ENCODE measurements at places on chromosomes 11 and 22.

GRCh38 chr11:65572356-65573051, at the start of gene FAM89B:
TSS of gene FAM89B (plus strand) at chr11:65572538. CDS start at chr11:65572670, 132 bp downstream.
- peak; percentile 86 for DNase-seq

GRCh38 chr11:67099831-67100324, 19.2 kb upstream of the KDM2A start:
- no peak for DNase-seq

DNA sequence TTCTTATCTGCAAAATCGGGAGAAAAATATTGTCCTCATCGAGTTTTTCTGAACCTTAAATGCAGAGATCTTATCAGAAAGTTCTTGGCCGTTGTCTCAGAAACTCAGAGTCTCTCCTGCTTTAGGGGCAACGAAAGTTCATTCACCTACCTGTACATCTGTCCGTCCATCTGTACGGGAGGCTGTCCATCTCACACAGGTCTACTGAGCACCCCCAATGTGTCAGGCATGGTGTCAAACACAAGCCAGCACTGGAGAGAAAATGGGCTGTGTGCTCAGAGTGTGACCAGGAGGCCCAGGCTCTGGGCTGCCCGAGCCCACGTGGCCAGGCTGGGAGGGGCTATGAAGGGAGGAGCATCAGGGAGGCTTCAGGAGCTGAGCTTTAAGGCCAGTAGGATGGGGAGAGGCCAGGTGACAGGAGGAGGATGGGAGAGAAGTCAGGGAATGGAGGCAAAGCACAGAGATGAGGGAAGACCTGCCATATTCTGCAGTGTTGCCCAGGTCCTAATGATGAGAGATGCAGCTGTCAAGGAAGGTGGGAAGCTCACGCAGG, 62.4 kb upstream of the MYEOV start:
- DNase-seq: no peak

DNA sequence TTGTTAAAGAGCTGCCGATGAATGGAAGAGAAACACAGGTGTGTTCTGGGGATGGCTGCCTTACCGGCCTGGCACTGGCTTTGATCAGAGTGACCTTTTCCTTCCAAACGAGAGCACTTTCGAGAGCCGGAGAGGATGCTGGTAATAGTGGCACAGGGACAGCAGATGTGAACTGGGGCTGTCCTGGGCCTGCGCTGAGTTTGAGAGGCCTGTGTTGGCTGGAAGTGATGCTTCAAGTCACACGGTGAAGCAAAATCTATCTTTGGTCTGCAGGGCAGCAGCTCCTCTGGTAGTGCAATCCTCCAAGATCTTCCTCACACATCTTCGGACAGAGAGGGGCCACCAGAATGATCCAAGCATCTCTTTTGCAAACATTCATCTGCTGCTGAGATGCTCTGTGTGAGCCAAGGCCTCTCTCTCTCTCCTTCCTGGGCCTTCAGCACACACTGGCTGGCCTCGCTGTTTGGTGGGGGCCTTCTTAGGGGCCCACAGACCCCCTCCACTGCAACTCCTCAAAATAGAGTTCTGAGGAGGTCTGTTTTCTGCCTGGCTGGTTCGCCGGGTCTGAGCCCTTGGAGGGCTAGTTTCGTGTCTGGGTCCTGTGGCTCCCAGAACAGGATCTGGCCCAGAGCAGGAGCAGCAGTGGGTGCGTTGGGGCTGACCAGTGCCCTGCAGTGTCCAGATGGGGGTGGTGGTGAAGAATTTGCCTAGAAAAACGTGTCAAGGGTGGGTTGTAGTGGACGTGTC, 6.4 kb downstream of the MPPED1 start:
- DNase-seq: no peak

- DNase-seq: no peak
These were observed 33.4 kb upstream of the GLYATL1 start for GRCh38 chr11:58905721-58906547.

DNA sequence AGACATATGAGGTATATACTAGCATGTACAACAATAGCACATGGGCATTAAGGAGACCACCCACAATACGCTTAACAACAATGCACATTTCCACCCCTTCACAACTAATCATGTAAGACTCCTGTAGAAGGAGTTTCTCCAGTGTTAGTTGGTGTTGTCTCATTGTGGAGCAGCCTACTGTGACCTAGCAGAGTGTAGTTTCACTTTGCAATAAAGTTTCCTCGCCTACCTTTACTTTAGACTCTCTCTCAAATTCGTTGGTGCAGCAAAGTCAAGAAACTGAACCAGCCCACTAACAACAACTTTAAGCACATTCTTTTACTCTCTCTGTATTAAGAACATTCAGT, 863.6 kb downstream of the FAM181B start:
- DNase-seq: no peak

DNA sequence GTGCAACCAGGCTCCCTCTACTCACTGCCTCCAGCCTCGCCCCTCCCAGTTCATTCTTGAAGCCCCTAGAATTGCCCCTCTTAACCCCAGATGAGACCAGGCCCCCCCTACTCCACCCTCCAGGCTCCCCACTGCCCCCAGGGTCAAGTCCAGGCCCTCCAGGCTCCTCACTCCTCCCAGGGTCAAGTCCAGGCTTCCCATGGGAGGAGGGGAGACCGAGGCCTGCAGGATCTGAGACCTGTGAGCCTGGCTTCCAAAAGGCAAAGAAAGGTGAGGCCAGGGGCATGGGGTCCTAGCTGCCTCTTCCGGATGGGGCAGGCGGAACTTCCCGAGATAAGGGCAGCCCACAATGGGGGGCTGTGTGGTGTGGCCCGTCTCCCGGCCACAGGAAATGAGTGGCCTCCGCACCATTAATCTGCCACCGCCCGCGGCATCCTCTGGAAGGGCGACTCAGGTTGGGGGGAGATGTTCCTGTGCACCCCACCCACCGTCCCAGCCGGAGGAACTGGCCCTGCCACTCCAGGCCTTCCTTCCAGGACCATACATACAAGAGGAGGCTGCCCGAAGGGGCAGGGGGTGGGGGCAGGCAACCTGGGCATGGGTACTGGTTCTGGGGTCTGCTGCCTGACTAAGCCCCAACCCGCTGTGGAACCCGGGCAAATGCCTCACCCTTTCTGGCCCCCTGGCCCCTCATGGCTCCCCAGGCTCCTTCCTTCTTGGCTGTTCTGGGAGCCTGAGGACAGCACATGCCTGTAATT, 35.1 kb upstream of the WNT11 start:
- no peak for DNase-seq

DNA sequence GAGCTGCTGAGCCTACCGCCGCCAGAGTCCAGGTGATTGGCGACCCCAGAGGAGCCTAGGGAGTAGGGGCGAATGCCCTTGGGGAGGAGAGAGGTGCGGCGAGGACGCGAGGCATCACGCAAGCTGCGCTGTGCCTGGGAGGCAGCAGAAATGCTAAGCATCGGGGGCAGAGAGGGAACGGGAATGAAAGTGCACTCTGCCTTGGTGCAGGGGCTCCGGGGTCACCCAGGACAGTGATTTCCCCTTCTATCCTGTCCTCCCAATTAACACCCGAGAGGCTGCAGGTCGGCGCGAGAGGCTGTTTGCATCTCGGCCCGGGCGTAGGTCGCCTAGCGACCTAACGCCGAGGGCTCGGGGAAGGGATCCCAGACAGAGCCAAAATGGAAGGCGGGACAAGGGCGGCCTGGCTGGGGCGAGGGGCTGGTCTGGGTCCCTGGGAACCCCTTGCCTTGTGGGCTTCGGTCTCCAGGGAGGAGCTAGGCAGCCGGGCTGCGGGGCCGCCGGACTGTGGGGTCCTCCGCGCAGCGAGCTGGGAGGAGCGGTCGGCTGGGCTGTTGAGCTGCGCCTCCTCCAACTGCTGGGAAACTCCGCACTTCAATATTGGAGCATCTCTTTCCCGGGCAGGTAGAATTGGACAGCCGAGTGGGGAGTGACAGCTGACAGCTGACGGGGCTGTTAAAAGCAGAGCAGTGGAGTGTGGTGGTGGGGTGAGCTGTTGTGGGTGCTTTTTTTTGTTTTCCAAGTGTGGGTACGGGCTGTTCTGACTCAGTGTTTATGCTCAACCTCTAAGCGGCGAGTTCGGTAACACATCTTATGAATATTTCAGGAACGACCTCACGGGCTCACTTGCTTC, 657 bp downstream of the ELMOD1 start:
- no peak for DNase-seq

- no peak for DNase-seq
These were observed 24.7 kb downstream of the PLEKHA7 start for GRCh38 chr11:16989554-16989953.

DNA sequence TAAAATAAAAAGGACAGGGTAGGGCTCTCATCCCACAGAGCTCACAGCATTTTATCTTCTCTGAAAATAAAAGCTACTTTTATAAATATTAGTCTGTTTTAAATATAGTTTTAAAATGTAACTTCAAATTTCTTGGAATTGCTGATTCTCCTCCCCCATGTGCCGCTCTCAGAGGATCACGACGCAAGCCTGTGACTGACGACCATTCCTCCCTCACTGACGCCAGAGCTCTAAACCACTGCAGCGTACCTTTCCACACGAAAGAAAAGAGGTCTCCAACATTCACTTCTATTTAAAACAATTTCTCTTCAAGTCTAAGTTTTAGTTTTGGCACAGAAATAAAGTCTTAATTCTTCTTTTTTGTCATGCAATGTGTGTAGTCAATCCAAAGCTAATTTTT, 9.3 kb downstream of the TOLLIP start:
- DNase-seq: no peak

GRCh38 chr11:33507967-33508366, 192.7 kb downstream of the C11orf91 start:
- DNase-seq: no peak

Data from activated effector memory CD4-positive, alpha-beta T cell treated with Interleukin-2 at 50 U/mL for 16 hours (primary cell).